Neuronal stem cell (in vitro differentiated cells): ENCODE measurements at places on chromosomes 13 and 19.

DNA sequence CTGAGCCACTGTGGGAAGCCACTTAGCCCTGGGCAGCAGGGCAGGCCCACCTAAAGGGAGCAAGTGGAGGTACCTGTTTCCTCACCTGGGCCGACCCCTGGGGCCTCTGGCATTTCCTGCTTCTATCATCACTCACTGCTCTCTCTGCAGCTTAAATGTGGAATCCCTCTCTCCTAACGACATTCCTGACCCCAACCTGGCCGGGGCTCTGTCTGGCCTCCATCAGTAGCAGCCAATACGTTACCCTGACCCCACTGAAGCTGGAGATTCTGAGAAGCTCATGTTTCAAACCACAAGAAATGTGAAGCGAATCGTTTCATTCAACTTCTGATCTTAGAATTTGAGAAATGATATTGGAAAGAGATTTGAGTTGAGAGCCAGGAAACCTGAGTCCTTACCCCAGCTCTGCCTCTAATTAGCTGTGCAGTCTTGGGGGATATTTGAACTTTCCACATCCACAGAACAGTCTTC lies 39.9 kb downstream of the DOCK9 start:
- no peak for DNase-seq

- DNase-seq, result no peak
Observed at GRCh38 chr19:2392366-2392765, 32.3 kb downstream of the TMPRSS9 start.

- no peak for DNase-seq
Observed at GRCh38 chr13:23806874-23807526, 82.2 kb downstream of the MIPEP start.

DNA sequence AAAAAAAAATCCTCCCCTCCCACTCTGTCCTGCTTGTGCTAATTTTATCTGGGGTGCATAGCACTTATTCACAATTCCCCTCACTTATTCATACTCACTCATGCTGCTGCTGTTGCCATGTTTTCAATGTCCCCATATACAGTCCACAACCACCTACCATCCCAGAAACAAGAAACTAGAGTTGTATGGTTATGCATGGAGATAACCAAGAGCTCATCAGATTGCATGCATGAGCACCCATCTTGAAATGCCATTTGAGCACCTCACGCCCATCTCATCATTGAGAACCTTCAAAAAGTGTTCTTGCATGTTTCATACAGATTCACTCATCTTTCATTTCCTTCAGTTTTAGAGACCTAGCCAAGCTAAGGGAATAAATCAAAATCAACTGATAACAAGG lies 15.1 kb upstream of the N4BP2L2 start:
- no peak for DNase-seq

DNA sequence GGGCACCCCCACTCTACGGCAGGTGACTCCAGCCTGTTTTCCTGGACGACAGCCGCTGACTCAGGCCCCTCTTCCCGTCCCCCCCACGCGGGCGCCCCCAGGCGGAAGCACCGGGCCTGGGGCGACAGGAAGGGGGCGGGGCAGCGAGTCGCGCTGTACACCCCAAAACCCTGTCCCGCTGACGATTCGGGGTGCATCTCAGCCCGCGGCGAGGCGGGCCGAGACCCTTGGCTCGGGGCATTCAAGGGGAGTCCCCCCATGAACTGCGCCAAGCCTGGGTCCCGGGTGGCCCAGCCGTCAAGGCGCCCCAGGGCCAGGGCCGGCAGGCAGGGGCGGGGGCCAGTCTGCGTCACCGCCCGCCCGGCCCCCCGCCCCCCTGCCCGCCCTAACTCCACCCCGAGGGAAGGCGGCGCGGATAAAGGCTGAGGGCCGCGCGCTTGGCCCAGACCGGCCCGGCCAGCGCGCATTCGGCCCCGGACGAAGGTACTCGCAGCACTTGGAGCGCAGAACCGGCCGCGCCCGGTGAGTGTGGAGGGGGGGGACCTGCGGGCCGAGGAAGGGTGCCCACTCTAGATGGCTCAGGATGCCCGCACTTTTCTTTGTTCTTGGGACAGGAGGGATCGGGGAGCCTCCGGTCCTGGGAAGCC lies at the start of gene MIDN:
Gene MIDN, plus strand, starts transcription at position 445 of the 647 bp plus-strand sequence. CDS start 1,714 bp downstream, outside the sequence.
- no peak for DNase-seq

- no peak for DNase-seq
Observed at GRCh38 chr13:76808927-76809326, 77.3 kb downstream of the KCTD12 start.

DNA sequence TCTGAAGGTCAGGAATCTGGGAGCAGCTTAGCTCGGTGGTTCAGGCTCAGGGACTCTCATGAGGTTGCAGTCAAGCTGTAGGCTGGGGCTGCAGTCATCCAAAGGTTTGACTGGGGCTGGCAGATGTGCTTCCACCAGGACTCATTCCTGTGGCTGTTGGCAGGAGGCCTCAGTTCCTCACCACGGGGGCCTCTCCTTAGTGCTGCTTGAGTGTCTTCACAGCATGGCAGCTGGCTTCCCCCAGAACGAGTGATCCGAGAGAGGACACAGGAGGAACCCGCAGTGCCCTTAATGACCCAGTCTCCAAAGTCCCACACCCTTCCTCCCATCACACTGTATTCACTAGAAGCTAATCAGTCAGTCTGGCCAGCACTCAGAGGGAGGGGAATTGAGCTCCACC lies 38.7 kb upstream of the EHD2 start:
- DNase-seq, result no peak

GRCh38 chr13:114064450-114065140 lies 67.8 kb downstream of the RASA3 start:
- DNase-seq, result peak; percentile 79

DNA sequence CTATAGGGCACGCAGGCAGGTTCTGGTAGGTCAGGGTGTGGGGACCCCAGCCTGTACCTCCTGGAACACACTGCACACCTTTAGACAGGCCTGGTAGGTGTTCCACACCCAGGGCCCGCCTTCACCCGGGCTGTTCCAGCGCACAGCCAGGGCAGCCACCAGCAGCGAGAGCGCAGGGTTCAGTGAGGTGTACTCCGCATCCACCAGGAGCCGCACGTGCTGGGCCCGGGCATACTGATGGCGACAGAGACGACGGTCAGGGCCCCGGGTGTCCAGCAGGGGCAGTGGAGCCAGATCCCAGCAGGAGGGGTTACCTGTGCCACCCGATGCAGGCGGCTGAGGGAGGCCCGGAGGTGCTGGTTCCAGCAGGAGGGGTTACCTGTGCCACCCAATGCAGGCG lies 6.0 kb downstream of the PRODH2 start:
- DNase-seq, result no peak

DNA sequence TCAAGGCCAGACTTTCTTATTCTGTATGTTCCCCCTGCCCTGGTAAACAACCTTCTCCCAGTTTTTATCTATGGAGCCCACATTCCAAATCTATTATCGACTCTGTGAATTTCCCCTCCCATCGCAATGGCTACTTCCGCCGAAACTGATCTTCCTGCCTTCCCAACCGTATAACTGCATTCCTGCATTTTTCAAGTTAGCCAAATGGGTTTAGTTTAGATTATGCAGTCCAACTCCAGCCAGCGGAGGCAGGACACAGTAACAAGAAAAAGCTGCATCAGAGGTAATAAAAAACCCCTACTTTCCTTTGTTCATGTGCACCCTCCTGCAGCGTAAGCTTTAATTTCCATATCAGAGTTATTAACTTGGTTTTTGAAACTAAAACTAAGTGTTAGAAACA lies 112.2 kb upstream of the ZNF91 start:
- DNase-seq, result no peak

DNA sequence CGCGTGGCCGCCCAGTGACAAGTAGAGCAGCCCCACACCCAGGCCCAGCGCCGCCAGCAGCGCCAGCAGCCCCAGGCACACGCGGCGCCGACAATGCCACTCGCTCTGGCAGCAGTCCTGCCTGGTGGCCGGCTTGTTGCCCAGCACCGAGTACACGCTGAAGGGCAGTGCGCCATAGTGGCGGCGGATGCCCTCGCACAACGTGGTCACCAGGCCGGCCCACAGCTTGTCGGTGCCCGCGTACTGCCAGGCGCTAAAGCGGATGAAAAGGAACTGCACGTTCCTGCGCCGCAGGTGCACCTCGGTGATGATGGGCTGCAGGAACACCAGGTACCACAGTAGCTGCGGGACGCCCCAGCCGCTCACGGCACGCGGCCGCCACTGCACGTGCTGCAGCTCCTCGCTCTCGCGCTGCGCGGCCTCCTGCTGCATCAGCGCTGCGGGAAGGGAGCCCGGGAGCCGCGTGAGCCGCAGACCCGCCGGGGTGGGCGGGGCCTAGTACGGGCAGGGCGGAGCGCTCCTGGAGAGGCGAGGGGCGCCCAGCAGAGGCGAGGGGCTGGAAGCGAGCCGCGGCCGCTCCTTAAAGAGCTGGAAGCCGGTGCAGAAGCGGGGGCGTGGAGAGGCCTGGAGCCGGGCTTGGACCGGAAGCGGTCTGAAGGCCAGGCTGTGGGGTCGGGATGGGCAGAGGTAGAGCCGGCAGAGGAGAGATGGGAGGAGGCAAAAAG lies 7.3 kb downstream of the NKPD1 start:
- peak; percentile 66 for DNase-seq

- no peak for DNase-seq
Observed at GRCh38 chr19:33468361-33469170, 53.0 kb downstream of the PEPD start.

- DNase-seq, result no peak
Observed at GRCh38 chr19:49214701-49215100, 57.1 kb downstream of the TRPM4 start.

DNA sequence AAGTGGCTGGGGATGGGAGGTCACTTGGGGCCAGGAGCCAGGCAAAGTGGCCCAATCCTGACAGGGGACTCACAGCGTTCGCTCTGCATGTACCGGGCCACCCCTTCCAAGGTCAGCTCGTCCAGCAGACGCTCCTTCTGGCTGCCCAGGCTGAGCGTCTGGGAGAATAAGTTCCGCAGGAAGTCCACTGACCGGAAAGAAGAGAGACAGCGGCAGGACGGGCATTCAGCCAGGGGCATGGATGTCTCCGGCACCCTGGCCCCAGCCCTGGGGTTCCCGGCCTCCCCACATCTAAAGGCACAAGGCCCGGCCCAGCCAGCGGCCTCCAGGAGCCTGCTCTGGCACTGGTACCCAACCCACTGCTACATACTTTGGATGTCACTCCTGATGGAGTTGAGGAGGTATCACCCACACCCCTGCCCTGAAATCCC lies 6.1 kb downstream of the SIRT2 start:
- DNase-seq, result no peak

GRCh38 chr13:42803563-42804204 lies 22.3 kb downstream of the FAM216B start:
- no peak for DNase-seq

GRCh38 chr13:108812165-108812564 lies 182.8 kb downstream of the MYO16 start:
- no peak for DNase-seq

DNA sequence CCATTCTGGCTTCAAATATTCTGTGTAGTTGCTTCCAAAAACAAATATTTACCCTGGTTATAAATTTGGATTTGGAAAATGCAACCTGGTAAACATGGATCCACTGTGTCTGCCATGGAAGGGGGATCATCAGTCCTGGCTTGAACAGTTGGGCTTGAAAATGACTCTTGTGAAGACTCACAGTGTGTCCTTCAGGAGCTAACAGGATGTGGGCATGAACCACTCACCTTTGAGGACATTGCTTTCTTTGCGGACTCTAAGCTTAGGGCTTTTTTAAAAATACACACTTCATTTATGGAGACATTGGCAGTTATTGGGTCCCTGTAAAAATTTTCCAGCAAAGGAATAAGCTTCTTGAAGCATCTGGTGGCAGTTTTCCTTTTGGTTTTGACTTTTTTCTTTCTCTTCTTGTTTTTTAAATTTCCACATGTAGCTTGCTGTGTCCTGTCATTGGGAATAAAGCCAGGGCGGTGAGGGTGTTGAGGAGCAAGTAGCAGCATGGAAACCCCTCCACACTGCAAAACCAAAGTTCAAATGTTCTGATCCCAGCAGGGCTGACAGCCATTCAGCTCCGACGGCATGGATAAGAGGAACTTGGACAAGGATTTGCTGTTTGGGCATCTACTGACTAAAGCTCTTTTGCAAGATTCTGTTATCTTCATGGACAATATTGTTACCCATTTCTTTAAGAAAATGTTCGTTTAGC lies 39.5 kb upstream of the SERP2 start:
- no peak for DNase-seq
